ENCODE measurements at places on chromosomes 7 and 10.

GRCh38 chr7:101922631-101923601, 105.5 kb downstream of the CUX1 start:
- DNase-seq: no peak

GRCh38 chr7:46544396-46545008, 623.4 kb upstream of the IGFBP3 start:
- no peak for DNase-seq

DNA sequence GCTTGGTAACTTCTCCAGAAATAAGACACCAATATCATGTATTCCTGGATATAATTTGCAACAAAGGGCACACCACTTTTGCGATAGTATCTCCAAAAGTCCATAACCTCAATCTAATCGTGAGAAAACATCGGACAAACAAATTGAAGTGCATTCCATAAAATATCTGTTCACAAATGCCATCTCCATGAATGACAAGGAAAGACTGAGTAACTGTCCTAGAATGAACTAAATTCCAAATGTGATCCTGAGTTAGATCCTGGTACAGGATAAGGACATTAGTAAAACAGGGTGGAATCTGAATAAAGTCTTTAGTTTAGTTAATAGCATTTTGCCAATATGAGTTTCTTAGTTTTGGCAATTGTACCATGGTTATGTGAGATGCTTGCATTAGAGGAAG, 384.2 kb downstream of the SUGCT start:
- DNase-seq: no peak

- no peak for DNase-seq
Observed at GRCh38 chr7:28729281-28729680, 228.8 kb downstream of the TRIL start.

- no peak for DNase-seq
Observed at GRCh38 chr10:126123466-126123865, 227.1 kb downstream of the FANK1 start.

DNA sequence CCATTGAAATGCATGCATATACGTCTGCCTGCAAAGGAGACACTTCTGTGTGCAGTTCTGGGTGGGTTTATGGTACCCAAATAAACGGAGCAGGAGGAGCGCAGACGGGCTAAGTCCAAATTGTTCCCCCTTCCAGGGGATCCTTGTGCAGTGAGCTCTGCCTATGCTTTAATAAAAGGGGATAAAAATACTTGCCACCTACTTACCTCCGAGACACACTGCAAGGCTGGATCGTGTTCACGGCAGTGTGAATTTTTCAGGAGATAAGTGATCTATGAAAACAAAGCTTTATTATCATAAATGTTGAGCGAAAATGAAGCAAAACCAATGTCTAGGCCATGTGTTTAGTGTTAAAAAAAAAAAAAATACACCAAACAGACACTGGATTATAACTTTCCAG, 308.8 kb upstream of the AOAH start:
- no peak for DNase-seq

GRCh38 chr7:134419875-134420274, 39.0 kb downstream of the AKR1B1 start:
- no peak for DNase-seq

DNA sequence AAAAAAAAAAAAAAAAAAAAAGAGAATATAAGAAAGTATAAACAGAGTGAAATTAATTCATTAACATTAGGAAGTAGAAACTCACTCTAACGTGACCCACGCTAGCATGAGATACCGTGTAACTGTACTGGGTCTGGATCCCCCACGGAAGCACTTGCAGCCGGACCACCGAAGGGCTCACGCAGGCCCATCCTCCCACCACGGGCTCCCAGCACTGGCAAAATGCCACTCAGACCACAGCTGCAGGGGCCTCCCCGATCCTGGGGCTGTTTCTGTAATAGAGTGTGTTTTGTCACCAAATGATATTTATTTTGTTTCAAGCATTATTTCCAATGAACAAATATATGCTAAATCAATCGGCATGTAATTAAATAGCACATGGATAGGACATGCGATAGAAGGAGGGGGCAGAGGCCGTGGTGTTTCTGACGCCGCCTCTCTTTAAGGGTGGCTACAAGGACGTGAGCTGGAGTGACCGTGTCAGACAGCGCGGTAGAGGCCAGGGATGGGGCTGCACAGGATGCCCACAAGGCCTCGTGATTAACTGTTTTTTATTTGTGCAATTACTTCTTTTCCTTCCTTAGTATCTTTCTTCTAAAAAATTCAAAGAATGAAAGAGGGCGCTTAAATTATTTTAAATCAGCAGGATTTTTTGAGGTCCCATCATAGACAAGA, 568.5 kb downstream of the PTPRN2 start:
- DNase-seq: no peak

- no peak for DNase-seq
Observed at GRCh38 chr10:109977382-109977806, 30.4 kb upstream of the ADD3 start.

GRCh38 chr7:137324796-137325696, 18.5 kb downstream of the PTN start:
- no peak for DNase-seq

DNA sequence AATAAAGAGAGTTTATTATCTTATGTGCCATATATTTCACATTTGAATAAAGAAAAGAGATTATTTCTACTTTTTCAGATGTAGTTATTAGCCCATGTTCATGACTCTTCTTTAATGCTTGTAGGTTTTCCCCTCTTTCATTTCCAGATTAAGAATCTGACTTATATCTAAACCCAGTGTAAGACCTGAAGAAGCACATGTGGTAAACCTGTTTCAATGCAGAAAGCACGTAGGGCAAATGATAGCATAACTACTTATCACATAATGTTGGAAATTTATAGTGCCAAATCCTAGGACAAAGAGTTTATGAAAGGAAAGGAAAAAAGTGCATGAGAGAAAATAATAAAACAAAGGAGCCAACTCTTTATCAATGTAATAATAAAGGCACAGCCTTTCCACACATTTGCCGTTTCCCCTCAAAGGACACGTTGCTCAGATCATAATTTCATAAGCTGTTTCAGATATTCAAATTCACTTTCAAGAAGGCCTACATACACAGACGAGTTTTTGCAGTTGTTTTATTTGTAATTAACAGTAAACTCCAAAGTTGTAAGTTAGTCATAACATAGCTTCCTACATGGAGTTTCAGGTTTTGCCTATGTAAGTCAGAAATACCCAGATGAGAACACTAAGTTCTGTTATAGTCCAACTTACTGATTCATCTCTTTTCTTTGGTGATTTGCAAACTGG, 88.8 kb upstream of the MDFIC start:
- no peak for DNase-seq

DNA sequence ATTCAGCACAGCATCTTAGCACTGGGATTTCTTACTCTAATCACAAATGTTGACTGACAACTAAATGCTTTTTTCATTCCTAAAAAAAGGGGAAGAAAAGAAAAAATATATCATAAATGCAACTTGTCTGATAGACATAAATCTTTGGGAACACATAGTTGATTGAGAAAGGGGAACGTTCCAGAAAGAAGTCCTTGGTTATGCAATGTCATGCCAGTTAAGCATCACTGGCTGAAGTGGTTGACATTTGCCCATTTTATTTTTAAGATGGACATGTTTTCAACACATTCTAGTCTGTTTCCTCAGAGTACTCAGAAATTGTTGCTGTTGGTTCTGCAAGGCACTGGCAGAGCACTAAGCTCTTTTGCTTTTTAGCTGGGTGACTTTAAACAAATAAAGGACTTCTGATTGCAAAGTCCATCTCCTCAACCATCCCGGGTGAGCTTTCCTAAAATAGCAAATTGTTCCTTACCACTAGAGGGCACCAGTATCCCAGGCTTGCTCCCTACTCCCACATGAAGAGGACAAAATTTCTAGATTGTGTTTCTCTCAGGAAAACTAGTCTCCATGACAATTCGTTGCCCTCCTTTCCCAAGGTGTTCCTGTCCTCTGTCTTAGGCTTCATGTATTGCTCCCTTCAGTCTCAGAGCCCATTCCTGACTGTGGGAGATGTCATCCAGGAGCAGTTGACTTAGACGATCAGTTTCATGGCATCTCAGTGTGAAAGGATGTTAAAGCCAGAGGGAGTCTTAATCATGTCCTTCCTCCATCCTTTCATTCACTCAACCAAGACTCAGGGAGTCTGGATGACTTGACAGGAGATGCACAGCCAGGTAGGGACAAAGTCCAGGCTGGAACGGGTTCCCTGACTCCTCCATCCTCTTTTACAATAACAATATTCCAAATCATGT, 23.9 kb downstream of the OPALIN start:
- DNase-seq: no peak

DNA sequence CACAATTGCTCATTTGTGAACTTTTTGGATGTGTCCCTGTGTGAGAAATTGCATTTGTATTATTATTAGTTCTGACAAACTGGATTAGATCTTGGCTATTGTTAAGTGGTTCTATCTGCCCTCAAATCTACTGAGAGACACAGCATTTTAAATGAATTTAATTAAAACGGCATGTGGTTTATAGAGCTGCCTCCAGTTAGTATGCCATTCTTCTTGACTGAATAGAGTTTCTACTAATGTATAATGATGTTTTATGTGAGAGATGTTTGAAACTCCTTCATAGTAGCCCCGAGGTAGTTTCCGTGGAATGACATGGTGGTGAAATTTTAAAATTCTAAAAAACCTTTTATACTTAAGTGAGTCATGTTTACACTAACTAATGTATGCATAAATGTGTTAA, 110.9 kb downstream of the DYNC1I1 start:
- no peak for DNase-seq

DNA sequence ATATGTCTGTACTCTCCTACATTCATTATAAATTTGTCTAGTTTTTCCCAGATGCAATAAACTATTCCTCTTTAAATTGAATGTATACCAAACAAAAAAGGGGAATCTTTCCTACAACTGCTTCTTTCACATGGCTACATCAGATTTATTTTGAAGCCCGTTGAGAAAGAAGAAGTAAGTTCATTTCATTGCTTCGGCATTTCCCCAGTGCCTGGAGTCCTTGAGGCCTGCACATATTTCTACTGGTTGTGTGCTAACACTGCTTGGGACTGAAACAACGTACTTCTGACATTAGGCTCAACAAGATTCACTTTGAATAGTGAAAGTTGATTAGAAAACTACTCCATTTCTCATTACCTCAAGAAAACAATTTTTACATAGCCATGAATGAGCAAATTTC, 201.7 kb downstream of the PHF14 start:
- DNase-seq: no peak

DNA sequence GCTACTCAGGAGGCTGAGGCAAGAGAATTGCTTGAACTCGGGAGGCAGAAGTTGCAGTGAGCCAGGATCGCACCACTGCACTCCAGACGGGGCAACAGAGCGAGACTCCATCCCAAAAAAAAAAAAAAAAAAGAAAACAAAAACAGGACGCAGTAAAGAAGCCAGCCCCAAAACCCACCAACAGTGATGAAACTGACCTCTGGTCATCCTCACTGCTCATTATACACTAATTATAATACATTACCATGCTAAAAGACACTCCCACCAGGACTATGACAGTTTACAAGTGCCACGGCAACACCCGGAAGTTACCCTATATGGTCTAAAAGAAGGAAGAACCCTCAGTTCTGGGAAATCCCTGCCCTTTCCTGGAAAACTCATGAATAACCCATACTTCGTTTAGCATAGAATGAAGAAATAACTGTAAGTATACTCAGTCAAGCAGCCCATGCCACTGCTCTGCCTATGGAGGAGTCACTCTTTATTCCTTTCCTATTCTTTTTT, 40.0 kb upstream of the EIF4H start:
- DNase-seq: no peak

DNA sequence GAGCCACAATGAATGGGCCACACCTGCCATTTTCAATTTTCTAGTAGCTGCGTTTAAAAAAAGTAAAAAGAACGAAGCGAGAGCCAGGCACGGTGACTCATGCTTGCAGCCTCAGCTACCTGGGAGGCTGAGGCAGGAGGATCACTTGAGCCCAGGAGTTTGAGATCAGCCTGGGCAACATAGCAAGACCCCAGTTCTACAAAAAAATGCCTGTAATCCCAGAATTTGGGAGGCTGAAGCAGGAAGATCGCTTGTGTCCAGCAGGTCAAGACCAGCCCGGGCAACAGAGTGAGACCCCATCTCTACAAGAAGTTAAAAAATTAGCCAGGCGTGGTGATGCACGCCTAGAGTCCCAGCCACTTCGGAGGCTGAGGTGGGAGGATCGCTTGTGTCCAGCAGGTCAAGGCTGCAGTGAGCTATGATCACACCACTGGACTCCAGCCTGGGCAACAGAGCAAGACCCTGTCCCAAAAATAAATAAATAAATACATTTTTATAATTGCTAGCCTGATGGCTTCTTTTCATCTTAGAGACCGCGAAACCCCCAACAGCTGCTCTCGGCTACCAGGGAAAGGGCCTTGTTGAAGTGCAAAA, 32.1 kb downstream of the MICALL2 start:
- DNase-seq: no peak

- DNase-seq: no peak
Observed at GRCh38 chr10:55441777-55442176, 640.7 kb upstream of the PCDH15 start.

GRCh38 chr7:79622781-79623180, 169.3 kb upstream of the MAGI2 start:
- DNase-seq: no peak

- no peak for DNase-seq
Observed at GRCh38 chr7:24560772-24561171, 12.5 kb upstream of the PALS2 start.

DNA sequence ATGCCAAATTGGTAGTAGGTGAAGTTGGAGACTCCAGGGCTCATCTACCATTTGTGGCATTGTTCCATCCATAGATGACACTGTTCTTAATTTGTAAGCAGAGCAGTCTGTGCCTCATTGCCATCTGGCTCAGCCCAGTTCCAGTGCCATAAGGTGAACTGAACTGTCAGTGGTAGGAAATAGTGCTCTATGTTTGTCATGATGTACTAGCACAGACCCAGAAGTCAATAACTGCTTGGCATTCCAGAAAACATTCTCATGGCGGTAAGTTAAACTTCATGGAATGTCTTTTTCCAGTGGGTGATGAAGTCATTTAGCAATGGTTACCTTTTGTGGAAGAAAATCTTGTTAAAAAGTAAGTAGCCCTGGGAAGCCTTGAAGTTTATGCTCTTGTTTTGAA, 302.7 kb downstream of the SUGCT start:
- no peak for DNase-seq

DNA sequence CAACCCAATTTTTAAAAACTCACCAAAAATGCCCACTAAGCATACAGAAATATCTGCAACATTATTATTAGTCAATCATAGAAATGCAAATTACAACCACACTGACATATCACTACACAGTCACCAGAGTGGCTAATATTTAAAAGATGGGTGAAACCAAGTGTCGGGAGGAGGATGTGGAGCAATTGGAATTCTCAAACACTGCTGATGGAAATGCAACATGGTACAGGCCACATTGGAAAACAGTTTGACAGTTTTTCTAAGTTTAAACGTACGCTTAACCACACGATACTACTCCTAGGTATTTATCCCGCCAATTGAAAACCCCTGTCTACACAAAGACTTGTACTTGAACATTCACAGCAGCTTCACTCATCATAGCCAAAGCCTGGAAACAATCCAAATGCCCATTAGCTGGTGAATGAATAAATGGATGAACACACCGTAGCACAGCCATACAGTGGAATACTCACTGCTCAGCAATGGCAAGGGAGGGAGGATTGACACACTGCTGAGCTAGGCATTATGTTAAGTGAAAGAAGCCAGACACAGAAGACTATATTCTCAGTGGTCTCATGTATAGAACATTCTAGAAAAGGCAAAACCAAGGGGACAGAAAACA, 16.3 kb downstream of the GCK start:
- DNase-seq: no peak
